ENCODE measurements at places on chromosomes 3 and 15.

- DNase-seq = no peak
Measured at GRCh38 chr3:116701070-116701469, 8.5 kb upstream of the TUSC7 start.

- no peak for DNase-seq
Measured at GRCh38 chr3:77160931-77161497, 121.1 kb downstream of the ROBO2 start.

DNA sequence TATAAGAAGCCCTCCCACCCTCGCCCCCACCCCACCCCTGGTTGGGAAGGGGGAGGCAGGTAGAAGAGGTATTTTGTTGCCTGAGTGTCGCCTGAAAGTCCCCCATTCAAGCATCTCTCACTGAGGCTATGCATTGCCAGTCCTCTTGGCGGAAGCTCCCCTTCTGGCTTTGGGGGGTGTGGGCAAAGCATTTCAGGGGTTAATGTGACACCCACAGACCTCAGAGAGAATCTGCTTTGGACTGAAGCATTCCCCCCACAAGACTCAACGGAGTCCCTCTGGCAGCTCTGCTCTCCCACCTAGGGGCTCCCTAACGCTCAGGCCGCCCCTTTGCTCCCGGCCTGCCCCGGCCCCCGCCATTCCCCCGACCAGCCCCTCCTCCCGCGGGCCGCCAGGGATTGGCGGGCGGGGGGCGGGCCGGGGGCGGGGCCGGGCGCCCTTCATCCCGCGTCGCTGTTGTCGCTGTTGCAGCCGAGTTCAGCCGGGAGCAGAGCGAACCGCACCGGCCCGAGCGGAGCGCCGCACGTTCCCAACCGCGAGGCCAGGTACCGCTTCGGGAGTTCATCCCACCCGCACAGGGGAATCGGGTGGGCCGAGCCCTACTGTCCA lies at the start of gene SLC38A3:
SLC38A3 (plus strand) TSS at position 468 of the 609 bp plus-strand sequence. CDS start 8,929 bp downstream, outside the sequence.
- DNase-seq = peak; percentile 96

DNA sequence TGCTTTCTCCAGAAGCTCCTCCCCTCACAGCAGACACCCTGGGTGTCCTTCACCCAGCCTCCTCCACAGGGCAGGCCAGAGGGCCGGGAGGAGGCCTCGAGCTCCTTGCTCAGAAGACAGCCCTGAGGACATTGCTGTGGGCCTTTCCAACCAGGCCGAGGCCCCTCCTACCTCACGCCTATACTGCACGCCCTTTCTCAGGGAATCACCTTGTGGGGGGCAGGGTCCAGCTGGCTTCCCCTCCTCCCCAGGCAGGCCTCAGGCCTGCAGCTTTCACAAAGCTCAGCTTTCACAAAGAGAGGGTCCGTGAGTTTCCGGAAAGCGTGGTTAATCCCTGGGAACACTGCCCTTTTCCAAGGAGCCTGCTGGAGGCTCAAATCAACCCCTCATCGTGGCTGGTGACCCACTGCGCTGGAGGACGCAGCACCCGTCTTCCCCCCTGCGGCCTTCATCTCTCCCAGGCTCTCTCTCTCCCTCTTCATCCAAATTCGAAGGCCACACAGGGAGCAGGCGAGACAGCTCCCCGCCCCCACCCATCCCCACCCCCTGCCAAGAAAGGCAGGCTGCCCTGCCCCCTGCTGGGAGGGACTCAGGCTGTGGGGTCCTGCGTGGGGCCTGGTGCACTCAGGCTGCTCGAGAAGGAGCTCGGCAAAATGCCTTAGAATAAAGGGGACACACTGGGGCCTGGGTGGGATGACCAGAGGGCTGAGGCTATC lies 79.4 kb downstream of the OCA2 start:
- DNase-seq = no peak

GRCh38 chr3:196519718-196520082 lies 4.6 kb upstream of the SMCO1 start:
- DNase-seq = no peak

GRCh38 chr15:39388118-39388517 lies 192.8 kb upstream of the THBS1 start:
- DNase-seq = no peak

All from D721Med (cell line).